ENCODE measurements at places on chromosomes 6 and 20.

DNA sequence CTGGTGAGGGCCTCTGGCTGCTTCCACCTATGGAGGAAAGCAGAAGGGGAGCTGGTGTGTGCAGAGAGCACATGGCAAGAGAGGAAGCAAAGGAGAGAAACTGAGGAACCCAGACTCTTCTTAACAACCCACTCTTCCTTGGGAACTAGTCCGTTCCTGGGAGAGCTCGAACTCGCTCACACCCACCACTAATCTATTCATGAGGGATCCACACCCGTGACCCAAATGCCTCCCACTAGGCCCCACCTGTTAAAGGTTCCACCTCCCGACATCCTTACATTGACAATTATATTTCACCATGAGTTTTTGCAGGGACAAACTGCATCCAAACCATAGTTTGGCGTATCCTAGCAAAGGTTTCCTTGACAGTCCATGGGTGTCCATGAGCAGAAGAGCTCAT lies 123.2 kb downstream of the TBC1D7 start:
- DNase-seq: no peak

GRCh38 chr6:147823936-147824335 lies 315.4 kb downstream of the SAMD5 start:
- DNase-seq: no peak

DNA sequence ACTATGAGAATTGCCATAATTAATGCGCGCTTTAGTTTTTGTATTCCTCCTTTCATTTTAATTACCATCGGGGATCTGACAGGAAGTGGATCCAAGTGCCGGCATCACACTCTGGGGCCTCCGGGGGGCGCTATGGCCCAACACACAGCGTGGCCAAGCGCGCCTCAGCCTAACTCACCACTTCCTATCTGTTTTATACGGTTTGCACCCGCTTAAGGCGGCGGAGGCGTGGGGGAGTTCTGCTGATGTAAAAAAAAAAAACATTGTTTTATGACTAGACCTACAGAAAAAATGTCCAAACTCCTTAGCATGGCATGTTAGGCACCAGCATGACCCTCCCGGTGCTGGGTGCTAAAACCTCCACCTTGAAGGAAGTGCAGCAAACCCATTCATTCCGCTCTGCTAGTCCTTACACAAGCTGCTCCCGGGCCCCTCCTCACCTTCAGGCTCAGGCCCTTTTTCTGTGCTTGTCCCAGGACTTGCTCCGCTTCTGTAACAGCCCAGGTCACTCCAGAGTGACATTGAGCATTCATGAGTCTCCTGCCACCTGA lies 4.5 kb upstream of the EBF4 start:
- DNase-seq: peak; percentile 90

- peak; percentile 52 for DNase-seq
Measured at GRCh38 chr20:6819599-6819998, 52.1 kb downstream of the BMP2 start.

GRCh38 chr20:37986044-37986858 lies 47.0 kb downstream of the TTI1 start:
- DNase-seq: no peak

DNA sequence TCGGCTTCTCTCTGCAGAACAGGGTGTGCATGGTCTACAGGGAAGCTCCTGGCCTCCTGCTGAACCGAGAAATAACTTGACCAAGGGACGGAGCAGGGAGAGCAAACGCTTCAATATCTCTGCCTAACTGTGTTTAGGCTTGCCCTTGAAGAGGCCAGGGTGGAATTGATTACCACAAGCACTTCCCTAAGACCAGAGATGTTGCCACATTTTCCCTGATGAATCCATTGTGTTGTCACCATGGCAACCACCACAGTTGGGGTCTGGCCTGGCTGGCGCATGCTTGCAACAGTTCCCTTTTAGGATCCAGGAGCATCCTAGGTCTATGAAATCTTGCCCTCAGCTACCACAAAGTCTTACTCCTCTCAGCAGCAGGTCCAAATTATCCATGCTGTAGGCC lies 213.5 kb upstream of the SULF2 start:
- DNase-seq: no peak

GRCh38 chr6:79070206-79070825 lies 7.7 kb downstream of the PHIP start:
- DNase-seq: no peak

- no peak for DNase-seq
Measured at GRCh38 chr6:38160831-38161230, 341.3 kb downstream of the ZFAND3 start.

GRCh38 chr6:143773506-143774150 lies 69.5 kb upstream of the LTV1 start:
- no peak for DNase-seq

DNA sequence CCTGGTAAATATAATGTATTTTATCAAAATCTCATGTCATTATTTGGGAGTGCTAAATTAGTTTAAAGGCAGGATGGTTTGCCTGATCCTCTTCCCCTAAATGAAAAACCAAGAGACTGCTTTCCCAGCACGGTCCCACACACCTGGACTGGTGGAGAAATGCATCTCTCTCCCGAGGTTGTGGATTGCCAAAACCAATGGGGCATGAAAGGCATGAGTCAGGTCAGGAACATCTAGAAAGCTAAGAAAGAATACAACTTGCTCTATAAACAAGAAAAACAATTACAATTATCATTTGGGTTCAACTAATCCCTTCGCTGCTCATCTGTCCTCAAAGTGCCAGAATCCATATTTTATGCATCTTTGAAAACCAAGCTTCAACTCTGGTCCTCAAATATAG lies 308.3 kb upstream of the IRAK1BP1 start:
- DNase-seq: no peak

- no peak for DNase-seq
Measured at GRCh38 chr6:128025478-128025877, 124.6 kb upstream of the THEMIS start.

- no peak for DNase-seq
Measured at GRCh38 chr6:169949511-169950097, 198.2 kb downstream of the ERMARD start.

- DNase-seq: no peak
Measured at GRCh38 chr6:54586251-54586650, 260.3 kb upstream of the FAM83B start.

DNA sequence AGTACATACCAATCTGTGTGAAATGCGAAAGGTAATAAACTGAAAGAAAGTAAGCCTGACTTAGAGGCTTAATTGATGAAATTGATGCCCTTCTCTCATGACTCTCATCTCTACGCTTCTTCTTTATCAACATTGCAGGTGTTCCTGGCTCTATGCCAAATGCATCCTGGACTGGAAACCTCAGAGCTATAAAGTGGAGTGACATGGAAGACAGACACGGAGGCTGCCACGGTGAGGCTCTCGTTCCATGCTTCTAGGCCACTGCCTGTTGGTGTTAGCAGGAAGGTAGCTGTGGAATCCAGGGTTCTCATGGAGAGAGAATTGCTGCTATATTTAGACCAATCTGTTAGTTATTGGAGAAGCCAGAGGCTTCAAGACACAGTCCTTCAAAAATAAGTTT lies 73.2 kb downstream of the C6orf52 start:
- DNase-seq: no peak

- peak; percentile 87 for DNase-seq
Measured at GRCh38 chr6:87575423-87575822, 14.4 kb downstream of the RARS2 start.

DNA sequence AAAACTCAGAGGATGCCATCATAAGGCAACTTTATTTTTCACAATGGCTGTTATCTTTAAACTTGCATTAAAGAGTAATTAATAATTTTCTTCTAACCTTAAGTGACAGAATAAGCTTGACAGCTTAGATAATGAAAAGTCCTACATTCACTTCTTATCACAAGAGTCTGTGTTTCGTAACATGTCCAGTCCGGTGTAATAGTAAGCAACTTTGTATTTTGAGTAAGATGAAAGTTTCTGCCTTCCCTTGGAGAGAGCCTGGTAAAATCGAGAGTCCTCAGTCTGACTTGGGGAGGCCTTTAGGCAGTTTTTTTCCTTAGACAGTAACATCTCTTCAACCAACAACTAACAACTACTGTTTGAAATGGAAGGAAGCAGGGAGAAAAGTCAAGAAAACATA lies 195.6 kb downstream of the GRM1 start:
- DNase-seq: no peak

DNA sequence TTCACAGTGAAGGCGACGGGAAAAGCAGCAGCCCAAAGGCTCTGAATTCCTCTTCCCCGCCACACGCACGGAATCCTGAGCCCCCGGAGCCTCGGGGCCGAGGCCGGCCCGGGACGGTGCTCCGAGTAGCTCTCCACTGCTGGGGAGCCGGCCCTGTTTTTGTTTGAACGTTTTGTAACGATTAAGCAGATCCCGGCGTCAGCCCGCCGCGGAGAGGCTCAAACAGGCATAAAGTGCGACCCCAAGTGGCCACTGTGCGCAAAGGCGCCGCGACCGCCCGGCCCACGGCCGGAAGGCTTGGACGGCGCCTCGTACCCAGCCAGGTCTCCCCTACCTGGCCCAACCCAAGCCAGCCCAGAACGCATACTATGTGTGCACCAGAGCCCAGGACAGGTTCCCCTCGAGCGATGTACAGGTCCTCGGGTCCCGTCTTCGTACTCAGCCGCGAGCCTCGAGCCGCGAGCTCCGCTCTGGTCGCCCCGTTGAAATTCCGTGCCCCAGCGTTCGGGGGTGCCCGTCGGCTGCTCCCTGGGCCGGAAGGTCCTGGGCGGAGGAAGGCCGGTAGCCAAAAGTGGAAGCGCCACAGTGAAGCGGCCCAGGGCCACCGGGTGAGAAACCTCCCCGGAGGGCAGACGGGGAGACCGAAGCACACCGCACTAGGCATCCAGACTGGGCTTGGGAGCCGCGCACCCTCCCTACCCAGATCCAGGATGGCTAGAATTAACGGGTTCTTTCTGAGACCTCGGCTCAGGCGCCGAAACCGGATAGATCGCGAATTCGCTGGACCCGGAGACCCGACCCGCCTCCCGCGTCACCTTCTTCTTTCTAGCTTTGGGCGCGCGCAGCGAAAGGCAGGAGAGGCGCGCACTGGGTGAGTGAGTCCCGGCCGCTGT lies 1.2 kb upstream of the MAFB start:
- DNase-seq: peak; percentile 16

DNA sequence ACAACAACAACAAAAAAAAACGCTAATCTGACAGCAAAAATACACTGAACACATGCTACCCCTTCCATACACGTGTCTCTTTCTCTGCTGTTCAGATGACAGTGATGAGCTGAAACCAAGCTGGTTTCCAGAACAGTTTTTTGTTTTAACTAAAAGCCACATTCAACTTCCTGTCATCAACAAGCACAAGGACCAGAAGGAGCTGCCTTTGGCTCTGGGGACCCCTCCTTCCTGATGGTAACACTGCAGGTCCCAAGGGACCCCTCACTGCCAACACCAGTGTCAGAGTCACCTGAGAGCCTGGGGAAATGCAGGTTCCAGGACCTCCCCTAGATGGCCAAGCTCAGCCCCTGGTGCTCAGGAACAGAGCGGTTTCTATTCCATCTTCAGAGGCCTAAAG lies 6.0 kb downstream of the CST7 start:
- no peak for DNase-seq

GRCh38 chr6:220312-220711 lies 72.0 kb upstream of the DUSP22 start:
- DNase-seq: no peak

DNA sequence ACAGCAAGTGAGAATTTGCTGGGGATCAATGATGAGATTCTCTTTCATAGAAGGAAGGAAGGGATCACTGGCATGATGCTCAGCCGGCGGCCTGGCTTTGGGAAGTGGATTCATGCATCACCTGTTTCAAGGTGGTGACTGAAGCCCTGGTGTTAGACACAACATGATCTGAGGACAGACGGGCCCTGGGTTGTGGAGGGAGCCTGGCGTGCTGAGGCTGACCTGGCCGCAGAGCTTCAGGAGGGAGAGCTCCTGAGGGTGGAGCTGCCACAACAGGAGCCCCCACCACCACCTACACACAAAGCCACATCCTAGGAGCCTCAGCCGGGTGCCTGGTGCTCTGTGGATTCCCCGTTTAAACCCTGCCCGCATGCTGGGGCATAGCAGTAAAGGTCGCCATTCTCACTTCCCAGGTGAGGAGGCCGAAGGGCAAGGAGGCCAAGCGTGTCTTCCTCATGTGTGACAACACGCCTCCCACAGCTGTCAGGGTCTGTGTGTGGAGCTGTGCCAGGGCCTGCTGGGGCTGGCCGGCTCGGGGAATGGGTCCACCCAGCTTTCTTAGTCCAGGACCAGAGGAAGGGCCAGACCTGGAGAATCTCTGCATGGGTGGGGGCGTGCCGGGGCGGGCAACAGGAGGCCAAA lies 107.0 kb downstream of the ERMARD start:
- DNase-seq: no peak

DNA sequence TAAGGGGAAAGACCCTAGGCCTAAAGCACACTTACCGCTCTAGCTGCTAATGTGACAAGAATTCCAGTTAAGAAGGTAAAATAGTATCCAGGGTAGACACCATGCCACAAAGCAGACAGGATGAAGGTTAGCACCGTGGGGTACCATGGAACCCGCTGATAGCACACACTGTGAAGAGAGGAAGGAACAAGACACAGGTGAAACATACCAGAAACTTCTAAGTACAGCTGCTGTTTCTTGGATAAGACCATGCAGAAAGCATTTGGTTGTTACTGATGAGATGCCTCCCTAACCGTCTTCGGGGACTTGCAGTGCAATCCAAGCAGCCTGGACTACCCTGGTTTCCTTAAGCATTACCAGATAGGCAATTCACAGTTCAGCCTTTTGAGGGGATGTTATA lies 99.4 kb downstream of the MBOAT1 start:
- no peak for DNase-seq

- no peak for DNase-seq
Measured at GRCh38 chr6:125679651-125680050, 69.8 kb upstream of the HEY2 start.

DNA sequence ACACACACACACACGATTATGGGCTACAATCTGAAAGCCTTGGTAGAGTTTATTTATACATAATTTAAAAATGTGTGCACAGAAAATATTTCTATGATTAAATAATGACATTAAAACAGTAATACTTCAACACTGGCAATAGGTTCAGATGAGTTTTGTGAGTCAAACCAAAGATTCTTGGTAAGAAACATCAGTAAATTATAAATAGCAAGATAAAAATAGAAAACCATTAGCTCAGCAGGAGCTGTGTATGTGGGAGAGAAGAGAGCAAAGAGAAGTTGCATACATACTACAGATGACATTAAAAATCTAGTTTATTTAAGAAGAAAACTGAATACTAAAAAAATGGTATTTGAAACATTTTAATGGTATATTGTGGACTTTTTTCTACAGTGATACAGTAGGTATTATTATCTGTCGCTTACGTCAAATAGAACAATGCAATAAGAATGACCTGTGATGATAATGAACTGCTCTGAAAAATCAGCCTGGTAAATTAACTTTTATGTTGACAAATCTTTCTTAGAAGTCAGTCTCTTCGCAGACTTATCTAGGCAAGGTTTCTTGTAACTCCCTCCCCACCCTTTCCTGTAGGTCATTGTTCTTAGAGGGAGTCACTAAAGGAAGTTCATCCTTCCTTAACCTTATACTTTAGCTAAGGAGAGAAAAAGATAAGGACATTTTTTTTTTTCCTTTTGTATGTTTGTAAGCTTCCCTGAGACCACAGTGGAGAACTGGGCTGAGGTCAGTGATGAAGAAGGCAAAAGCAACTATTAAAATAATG lies 149.3 kb downstream of the GJA1 start:
- no peak for DNase-seq

All from DMS53 (cell line).